Activated naive CD4-positive, alpha-beta T cell treated with Interleukin-2 at 50 U/mL for 16 hours (primary cell): ENCODE measurements at places on chromosomes 3 and 15.

- no peak for DNase-seq
These were observed 32.4 kb upstream of the ALDH1L1 start for GRCh38 chr3:126212620-126213378.

DNA sequence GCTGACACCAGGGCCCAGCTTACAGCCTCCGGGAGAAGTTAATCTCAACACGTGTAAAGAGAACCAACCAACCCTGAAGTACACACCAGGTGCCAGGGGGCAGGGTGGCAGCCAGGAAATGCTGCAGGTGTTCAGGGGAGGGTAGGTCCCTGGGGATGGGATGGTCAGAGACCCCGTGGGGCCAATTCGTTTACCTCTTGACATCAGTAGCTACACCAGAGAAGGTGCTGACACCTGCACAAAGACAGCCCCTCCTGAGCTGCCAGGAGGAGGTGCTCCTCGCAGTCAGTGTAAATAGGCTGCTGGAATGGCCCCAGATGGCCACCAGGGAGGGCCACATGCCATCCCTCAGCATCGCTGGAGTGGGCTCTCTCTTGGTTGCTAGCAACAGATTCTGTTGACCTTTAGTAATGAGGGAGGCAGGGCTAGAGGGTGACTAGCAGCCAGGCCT, 52.8 kb downstream of the CORO2B start:
- DNase-seq = no peak

- no peak for DNase-seq
These were observed 569.0 kb downstream of the TUSC7 start for GRCh38 chr3:117278424-117279190.

- DNase-seq = no peak
These were observed 58.1 kb downstream of the COL8A1 start for GRCh38 chr3:99696497-99696896.

DNA sequence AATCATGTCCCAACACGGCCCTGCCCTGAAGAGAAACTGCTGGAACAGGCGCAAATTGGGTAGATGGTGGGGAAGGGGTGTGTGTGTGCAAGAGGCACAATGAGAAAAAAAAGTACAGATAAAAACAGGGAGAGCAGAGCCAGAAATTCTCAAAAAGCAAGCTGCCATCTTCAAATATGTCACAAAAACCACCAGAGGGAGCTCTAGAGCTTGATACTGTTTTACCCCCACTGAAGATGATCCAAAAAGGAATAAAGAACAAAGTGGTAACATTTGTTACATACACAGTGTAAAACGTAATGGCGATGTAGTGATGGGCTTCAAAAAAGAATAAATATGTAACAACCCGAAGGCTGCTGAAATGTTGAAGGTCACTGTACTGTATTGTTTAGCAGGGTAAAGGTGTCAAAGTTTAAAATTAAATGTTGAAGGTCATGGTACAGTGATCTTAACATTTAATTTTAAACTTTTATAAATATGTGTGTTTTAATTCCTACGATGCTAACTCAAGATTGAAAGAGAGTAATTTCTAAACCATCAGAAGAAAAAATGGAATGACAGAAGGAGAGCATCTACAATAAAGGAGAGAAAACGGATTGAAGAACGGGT, 6.0 kb downstream of the SNRPA1 start:
- DNase-seq = no peak

GRCh38 chr15:44435893-44436667, 8.7 kb downstream of the CTDSPL2 start:
- no peak for DNase-seq

- no peak for DNase-seq
These were observed 46.3 kb downstream of the GPR171 start for GRCh38 chr3:151156618-151157216.

DNA sequence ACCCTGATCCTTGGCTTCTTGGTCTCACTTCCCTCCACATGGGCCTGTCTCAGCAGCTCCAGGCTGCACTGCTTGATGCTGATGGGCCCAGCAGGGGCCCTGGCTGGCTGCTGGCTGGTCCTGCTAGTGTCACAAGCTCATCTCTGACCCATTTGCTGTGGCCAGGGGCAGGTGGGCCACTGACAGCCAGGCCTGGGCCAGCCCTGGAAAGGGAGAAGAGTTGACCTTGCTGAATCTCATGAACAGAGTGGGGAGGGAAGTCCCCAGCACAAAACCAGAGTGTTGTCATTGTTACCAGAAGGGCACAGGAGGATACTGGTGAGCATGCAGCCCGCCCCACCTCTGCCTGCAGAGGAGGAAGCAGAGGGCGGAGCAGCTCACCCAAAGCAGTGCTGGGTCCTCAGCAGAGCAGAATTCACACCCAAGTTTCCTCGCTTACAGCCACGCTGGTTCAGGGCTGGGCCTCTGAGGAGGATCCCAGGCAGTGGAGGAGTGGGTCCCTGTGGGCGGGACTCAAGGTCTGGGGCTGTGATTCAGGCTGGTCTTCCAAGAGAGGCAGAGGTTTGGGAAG, 7.6 kb upstream of the KLF15 start:
- DNase-seq = no peak

GRCh38 chr3:10835406-10835805, 19.4 kb downstream of the SLC6A11 start:
- no peak for DNase-seq

- peak; percentile 76 for DNase-seq
These were observed 383.1 kb upstream of the TPRG1 start for GRCh38 chr3:188788621-188789081.

- no peak for DNase-seq
These were observed 394.5 kb downstream of the MECOM start for GRCh38 chr3:169269005-169269404.

- DNase-seq = no peak
These were observed 227.5 kb downstream of the MAGI1 start for GRCh38 chr3:65811086-65811761.

DNA sequence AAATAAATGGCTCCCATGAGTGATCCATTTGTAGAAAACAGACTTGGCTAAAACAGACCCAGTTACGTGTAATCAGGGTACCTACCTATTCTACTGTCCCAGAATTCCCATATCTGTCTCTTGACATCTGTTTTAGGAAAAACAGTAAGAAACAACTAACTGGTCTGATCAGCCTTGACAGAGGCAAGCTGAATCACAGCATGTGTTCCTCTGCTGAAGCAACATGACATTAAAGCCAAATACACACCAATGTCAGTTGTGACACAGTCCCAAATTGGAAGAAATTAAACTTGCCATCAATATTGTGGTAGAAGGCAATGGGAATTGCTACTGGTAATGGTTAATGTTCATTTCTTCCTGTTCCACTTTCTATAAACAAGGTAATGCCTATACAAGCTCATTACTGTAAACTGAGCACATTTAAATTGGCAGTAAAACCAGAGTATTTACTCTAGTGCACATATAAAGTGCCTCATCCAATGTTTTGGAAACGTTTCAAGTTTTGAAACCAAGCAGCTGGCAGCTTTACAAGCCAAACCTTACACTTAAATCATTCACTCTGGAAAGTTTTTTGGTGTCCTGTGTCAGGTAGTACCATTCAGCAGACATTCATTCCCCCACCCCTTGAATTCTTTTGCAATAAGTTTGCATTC, 27.0 kb downstream of the ALDH1A2 start:
- DNase-seq = no peak
